ENCODE measurements at places on chromosomes 1 and 21.

DNA sequence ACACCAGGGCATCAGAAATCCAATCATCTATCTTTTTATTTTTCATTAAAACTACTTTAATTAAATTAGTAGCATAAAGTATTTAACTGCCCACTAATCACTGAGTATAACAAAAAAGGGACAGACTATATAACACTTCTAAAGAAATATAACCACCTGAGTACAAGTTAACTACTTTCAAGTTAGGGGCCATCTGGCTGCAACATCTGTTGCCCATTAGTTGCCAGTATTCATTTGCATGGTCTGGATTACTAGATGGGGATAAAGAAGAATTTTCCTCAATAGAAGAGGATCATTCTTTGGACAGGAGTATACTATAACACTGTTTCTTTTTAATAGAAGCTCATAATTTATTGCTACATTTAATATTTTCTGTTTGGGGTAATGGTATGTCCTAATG, 446.4 kb downstream of the AMY1C start:
- DNase-seq, result no peak

DNA sequence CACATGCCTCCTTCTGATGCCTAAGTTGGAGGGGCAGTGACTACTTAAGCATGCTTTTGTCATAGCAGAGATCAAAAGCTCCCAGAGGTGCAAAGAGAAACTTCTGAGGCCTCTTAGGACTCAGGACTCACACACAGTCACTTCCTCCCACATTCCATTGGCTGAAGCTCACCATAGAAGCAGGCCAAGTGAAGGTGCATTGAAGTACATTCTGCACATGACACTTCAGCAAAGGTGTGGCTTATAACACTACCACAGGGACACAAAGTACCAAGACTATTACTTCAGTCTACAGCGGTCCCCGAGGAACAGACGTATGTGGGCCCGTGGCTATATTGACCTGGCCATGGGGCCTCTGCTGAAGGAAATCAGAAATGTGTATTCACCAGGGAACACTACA, 2.5 kb upstream of the POGK start:
- DNase-seq, result peak; percentile 13

DNA sequence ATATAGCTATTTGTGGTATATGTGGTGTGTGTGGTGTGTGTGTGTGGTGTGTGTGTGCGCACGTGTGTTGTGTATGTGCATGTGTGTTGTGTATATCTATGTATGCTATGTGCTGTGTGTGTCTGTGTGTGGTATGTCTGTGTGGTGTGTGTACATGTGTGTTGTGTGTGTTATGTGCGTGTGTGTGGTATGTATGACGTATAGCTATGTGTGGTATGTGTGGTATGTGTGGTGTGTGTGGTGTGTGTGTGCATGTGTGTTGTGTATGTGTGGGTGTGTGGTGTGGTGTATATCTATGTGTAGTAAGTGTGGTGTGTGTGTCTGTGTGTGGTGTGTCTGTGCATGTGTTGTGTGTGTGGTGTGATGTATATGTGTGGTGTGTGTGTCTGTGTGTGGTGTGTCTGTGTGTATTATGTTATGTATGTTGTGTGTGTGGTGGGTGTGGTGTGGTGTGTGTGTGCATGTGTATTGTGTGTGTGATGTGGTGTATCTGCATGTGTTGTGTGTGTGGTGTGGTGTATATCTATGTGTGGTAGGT, 59.8 kb downstream of the EDN2 start:
- DNase-seq, result no peak

- no peak for DNase-seq
Observed at GRCh38 chr21:44924606-44925377, 4.1 kb upstream of the ITGB2 start.

GRCh38 chr1:195326325-195326724, 1281.9 kb downstream of the KCNT2 start:
- DNase-seq, result no peak

GRCh38 chr1:224289396-224289795, 40.6 kb downstream of the NVL start:
- DNase-seq, result no peak

DNA sequence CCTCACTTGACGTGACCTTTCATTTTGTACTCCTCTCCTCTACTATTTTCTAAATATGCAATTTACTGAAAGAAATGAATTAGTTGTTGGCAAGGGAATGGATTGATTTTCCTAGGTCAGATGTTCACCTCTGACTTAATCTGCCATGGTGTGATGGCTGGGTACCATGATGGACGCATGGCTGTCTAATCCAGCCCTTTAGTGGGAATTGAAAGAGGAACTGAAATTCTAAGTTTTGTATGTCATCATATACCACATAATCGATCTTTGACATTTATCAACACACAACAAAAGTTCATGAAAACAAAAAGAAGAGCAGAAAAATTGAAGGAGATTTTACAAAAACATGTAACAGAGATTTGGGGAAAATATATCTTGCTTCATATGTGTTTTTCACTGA, 331.3 kb upstream of the SNX7 start:
- no peak for DNase-seq

- no peak for DNase-seq
Observed at GRCh38 chr1:87242445-87243185, 86.1 kb upstream of the LMO4 start.

DNA sequence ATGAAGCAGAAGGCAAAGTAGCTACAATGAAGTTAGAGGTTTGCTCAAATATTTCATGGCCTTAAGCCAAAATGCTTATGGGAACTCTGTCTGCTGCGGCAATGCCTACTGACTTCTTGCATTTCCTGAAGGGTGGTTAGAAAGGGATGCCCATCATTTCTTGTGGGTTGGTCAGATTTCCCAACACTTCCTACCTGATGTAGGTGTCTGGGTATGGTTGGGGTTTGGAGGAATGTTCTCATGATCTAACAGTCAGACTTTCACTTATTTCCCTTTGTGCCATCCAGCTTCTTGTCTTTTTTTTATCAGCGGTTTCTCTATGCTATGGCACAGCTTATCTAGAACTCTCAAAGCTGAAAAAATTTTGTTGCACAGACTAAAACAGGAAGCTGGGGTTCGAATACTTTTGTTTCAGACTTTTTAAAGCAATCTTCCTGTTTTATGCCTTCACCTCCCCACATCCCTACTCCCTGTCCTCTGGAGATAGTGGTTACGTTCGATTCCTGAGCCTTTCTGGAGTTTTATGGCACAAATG, 307.7 kb downstream of the USP25 start:
- peak; percentile 8 for DNase-seq

GRCh38 chr1:118346936-118347335, 161.9 kb upstream of the SPAG17 start:
- DNase-seq, result no peak

DNA sequence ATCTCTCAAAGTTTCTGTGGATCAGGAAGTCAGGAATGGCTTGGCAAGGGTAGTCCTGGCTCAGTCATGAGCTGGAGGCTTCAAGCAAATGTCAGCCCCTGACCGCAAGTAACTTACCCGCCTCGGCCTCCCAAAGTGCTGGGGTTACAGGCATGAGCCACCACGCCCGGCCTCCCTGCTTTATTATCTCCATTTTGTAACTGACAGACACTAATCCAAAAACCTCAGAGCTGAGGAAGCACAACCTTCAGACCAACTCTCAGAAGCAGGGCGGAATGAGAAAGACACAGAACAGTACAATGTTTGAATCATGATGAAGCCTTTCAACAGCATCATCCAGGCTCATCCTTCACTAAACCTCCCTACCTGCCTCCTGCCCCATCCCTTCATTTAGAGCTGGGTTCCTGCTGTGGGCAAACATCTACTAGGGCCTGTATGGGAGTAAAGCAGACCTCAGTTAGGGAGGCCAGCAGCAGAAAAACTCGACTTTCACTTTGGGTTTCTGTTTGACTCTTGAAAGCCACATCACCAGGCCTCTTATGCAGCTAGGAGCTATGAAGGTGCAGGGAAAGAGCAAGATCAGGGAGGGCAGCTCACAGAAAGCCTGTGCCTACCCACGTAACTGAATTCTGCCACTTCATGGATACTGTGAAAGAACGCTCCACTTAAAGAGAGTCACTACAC, 84.4 kb upstream of the RAB4A start:
- DNase-seq, result no peak
